ENCODE measurements at places on chromosomes 6 and 20.

DNA sequence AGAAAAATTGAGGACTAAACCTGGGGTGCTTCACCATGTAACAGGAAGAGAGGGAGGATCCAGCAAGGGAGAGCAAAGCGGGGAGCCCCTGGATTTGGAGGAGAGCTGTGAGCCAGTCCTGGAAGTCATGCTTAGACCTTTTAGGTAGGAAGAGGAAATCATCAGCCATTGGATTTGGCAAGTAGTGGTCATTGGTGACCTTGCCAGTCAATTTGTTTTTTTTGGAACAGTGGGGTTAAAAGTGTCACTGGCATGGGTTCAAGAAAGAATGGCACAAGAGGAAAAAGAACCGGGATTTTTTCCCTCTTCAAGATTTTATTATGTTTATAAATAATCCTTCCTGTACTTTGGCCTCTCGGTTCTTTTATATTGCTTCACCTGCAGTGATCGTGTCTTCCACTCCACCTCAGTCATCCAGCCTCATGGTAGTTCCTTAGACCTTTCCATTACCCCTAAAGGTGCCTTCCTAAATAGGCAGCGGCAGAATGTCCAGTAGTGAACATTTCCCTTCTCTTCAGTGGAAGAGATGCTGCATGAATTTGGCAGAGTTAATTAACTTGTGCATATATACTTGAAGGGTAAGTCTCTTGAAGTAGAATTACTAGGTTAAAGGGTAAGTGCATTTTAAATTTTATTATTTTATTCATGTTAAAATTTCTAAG, 124.7 kb downstream of the QKI start:
- no peak for DNase-seq

DNA sequence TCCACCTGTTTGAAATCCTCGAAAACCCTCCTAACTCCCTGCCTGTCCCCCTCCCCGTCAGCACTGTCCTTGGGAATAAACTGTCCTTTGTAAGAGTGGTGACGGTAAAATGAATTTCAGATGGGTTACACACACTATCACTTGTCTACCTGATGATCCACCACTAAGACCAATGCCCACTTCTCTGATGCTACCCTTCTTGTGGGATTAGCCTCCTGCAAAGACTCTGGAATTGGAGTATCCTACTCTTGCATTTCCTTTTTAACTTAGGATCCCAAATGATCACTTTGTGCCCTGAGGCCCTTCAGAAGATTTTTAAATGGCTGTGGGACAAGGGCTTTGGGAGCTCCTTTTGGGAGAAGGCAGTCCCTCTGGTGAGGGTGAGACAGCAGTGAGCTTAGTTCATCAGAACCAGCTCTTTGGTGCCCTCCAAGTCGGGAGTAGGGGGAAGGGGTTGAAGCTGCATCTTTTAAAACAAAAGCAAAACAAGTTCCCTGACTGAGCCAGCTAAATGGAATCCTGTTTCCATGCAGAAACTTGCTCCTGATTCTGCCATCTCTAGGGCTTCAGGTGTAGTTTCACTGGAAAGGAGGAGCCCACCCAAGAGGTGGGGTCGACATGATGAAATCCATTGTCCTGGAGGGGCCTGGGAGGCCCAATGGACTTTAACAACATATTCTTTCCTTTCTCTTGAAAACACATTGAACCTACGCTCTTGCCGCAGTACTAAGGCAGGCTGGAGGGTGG, 86.5 kb downstream of the ASXL1 start:
- no peak for DNase-seq

GRCh38 chr6:166025149-166025898, 142.3 kb downstream of the TBXT start:
- DNase-seq: no peak

- peak; percentile 32 for DNase-seq
Measured at GRCh38 chr20:227439-228105, 514 bp downstream of the DEFB129 start.

GRCh38 chr20:16451982-16452381, 121.3 kb downstream of the KIF16B start:
- peak; percentile 18 for DNase-seq

DNA sequence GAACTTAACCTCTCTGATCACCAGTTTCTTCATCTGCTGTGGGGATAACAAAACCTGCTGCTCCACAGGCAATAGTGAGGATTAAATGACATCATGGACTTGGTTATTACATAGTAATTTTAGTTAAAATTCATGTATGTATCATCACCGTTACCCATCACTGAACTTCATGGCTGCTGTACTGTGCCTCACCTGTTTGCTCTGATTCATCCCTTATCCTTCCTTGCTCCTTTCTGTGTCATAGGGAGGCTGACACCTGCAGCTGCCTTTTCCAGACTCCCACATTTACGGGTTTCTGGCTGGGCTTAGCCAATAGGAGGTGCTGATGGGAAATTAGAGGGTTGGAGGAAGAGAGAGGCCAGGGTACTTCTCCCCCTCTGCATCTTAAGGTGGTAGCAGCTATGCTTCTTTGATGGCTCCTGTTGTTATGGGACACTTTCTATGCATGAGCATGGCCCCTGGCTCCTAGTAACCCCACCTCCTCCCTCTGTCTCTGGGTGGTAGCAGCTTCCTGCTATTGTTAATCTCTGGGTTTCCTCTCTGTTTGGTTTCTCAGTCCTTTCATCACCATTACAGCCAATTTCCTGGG, 332.1 kb downstream of the DHX35 start:
- no peak for DNase-seq

Data from Ammon's horn (tissue), 1 donor.